Stimulated activated CD4-positive, alpha-beta T cell treated with anti-CD3 and anti-CD28 coated beads, Interleukin-15, amount 100 ng/mL, for 1 hour (primary cell): ENCODE measurements at places on chromosomes 4 and X.

- DNase-seq: no peak
These were observed 30.1 kb upstream of the SPARCL1 start for GRCh38 chr4:87559090-87559837.

DNA sequence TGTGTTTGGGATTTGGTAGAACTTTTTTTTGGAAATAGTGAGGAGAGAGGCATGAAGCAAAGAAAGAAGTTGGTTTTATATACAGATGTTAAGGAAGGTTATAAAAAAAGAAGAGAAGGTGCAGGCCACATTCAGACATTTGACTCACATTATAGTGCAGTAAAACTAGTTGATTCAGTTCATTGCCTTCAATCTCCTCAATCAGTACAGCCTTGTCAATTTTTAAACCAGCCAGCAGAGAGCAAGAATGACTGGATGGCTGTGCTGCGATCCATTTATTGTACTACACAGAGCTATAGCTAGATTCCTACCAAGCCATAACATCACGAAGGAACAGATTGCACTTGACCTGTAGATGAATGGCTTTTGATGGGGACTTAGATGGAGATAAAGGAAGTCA is 79.7 kb upstream of the LSM6 start:
- no peak for DNase-seq

GRCh38 chr4:94507708-94508107 is 56.0 kb downstream of the PDLIM5 start:
- DNase-seq: no peak

DNA sequence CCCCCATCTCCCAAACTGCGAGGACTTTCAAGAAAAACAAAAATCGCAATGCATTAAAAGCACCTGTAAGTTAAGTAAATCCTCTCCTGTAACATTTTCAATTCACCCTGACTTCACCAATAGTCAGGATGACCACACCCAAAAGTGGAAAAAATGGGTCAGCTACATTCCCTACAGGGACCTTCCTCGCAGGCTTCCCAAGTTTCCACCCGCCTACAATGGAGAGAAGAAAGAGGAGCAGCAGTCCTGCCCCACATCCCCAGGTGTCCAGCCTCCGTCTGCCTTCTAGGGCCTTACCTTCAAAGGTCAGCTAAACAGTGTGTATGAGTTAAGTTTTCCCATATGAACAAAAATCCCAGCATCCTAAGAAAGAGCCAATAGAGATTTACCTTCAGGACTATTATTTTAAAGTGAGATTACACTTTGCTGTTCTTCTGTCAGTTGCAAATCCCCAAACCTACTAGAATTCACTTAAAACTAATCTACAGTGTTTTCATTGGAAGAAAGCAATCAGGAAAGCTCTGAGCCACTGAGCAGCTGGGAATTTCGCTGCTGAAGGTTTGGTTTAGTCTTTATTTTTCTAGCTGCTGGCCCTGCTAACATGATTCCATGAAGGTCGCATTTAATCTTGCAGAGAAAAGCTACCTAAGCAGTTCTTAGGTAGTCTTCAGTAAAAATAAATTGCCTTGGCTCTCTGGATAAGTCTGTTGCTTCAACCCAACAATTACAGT is 12.5 kb downstream of the IRF2 start:
- DNase-seq: no peak

- no peak for DNase-seq
These were observed 76.0 kb downstream of the NR3C2 start for GRCh38 chr4:148366251-148366650.

DNA sequence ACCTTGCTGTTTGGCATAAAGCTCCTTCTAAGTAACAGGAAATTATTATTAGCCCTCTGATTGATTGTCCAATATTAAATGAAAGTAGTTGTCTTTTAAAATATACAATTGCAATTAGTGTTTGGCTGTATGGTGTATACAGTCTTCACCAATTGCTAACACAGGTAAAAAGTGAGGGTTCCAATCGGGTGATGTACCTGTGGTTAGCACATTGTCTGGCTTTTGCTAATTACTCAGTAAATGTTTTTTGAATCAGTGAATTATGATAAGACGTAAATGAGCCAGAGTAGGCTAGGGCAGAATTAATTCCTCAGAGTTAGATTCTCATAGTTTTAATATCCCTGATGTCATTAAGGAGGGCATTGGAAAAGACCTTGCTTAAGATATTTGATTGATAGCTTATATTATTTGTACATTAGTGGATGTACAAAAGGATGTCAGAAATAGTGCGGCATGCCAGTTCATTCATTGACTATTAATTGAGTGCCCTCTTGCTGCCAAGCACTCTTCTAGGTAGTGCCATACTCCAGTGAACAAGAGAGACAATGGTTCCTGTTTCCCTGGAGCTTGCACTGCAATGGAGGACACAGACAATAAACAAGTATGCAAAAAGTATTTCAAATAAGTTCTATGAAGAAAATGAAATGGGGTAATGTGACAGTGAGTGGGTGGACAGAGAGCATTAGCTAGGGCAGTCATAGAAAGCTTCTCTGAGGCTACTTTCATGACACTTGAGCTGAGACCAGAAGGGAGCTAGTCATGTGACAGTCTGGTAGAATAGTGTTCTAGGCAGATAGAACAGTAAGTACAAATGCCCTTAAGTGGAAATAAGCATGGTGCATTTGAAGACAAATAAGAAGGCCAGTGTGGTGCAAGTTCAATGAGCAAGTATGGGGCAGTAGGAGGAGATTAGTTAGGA is 205.9 kb upstream of the CASK start:
- DNase-seq: no peak

- no peak for DNase-seq
These were observed 42.9 kb downstream of the FNIP2 start for GRCh38 chr4:158811704-158812103.

DNA sequence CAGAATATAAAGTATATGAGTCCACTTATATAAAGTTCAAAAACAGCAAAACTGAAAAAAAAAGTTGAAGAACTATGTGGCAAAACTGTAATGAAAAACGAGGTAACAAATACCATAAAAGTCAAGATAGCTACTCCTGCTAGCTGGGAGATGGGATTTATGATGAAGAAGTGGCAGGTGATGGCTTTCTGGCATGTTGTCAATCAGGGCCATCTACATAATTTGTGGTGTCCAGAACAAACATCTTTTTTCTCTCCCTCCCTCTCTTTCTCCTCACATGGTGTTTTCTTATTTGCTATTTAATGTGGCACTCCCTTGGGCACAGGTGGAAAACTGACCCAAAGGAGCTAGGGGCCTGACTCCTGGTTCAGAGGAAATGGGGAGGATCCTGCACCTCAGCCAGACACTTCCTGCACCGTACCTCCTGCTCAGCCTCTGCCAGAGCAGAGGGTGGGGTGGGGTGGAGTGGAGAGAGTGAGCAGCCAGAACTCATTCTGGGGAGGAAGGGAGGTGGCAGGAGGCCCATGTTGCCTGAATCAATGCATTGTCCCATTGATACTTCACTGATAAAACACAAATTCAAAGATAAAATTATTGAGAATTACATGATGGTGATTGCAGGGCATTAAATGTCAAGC is 5.3 kb upstream of the SAP30 start:
- no peak for DNase-seq

DNA sequence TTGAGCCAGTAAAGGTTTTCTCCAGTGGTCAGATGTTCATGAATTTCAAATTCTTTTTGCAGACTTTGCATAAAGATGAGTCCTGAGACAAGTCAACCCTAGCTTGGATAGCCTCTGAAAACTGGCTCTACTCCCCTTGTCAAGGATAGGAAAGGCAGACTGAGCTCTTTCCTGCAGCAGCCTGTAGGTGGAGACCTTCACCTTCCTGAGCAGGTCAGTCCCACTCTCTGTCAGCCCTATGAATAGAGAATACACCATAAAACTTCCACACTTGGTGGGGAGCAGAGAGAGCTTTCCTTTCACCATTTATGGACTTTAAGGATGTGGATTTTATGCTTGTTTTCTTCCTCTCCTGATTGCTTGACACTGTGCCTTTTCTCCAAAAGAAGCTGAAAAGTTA is 41.9 kb downstream of the PCDH19 start:
- DNase-seq: no peak

GRCh38 chrX:10485326-10485725 is 135.1 kb downstream of the MID1 start:
- DNase-seq: no peak

DNA sequence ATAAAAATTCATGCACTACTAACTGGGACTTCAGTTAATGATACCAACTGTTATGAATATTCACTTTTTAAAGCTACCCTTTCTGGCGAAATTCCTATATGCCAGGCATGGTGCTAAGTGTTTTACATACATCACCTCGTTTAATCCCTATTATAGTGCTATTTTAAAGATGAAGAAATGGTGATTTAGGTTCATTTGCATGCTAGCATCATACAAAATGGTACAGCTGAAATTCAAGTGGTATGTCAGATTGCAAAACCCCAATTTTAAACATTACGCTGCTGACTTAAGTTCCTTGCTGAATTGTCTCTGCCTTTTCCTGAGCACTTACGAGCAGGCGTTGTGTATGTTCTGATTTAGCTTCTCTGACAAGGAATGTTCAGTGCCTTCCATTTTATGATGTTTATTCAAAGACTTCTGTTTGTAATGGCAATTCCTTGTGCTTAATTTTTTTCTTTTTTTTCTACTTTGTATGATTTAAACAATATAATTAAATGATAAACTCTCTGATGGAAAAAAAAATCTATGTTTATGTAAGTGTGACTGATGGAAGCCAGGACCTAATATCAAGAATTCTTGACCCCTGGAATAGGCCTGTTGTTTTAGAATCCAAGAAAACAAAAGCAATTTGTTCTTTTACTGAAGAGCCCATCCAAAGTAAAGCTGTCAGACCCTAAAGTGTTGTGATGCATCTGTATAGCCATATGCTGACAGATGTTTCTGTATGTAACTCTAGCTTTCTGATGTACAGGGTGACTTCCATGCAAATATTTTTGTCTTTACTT is 148.1 kb downstream of the PCDH7 start:
- DNase-seq: no peak

- no peak for DNase-seq
These were observed 361.1 kb downstream of the MID1IP1 start for GRCh38 chrX:39162322-39162735.
